ENCODE measurements at places on chromosomes 16 and 17.

DNA sequence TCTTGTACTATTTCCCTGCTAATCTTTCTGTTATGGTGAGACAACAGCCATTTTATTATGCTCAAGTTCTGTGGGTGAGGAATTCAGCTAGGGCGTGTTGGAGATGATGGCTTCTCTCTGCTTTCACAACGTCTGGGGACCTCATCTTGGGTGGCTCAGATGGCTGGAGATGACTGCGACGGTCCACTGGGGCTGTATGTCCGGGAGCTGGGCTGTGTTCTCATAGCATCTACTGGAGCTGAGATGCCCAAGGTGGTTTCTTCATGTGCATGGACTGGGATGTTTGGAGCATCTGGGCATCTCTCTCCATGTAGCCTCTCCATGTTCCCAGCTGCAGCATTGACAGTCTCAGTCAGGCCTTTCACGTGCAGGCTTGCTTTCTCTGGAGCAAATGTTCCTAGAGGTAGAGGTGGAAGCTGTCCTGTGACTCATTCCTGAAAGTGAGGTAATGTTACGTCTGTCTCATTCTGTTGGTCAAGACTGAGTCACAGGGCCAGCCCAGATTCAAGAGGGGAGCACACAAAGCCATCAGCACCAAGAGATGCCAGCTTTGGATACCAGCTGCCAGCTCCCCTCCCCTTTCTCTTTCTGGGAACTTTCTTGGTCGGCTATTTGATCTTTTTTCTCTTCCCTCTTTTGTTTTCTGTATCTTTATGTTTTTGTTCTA, 96.2 kb downstream of the RAP1GAP2 start:
- no peak for DNase-seq

DNA sequence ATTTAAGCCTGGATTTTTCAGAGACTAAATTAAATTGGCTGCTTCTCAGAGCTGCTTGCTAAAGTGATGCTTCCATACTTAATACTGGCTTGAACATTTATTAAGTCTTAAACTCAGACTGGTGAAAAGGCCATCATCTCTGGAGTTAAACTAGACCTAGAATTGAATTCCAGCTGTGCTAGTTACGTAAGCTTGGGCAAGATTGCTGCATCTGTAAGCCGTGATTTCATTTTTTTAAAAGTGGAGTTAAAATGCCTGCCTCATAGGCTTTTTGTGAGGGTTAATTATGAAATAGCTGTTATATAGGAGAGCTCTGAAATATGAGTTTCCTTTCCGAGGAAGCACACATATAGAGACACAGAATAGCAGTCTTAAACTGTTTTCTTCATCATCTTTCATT, 84.7 kb downstream of the VAT1L start:
- no peak for DNase-seq

DNA sequence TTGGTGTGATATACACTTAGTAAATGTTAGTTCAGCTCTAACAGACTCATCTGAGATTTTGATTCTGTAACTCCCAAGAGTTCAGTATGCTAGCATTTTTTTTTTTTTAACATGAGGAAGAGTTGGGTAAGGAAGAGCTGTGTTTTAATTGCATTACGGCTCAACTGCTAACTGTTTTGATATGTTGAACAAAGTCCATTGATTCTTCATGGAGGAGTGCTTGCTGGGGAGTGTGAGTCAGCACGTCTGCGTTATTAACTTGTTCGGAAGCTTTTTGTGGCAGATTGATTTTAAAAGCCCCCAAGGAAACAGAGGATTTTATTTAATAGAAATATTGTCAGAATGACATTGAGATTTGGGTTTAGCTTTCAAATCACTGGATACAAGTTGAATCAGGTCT, 45.8 kb downstream of the PITPNC1 start:
- no peak for DNase-seq

DNA sequence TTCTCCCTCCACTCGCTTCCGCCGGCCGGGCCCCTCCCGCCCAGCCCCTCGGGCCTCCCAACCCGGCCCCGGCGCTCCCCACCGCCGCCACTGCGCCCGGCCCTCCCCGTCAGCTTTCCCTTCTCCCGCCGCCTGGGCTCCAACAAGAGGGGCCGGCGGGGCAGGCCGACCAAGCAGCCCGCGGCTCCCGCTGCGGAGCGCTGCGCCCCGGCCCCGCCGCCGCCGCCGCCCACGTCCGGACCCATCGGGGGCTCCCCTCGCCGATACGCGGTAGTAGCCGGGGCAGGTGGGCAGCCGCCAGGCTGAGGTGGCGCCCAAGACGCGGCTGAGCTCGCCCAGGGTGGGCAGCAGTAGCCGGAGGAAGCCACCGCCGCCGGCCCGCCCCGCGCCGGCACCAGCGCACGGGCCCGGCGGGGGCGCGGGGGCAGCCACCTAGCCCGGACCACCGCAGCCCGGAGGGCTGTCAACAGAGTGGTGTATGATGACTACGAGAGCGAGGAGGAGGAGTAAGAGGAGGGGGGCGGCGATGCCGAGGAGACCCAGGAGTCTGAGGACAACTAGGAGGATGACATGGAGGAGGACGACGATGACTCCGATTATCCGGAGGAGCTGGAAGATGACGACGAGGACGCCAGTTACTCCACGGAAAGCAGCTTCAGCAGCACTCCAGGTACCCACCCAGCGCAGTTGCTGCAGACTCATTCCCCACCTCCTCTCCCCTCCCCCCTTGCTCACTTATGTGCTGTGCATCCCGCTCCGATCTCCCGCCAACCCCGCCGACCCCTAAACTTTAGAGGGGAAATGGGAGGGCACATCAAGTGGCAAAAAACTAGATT, 498 bp downstream of the LRRC37B start:
- DNase-seq = peak; percentile 60

GRCh38 chr16:11233727-11234376, 22.2 kb downstream of the SOCS1 start:
- DNase-seq = no peak

- DNase-seq = no peak
Observed at GRCh38 chr16:19432429-19432828, 14.7 kb downstream of the TMC5 start.

GRCh38 chr17:81930142-81931125, 2.9 kb upstream of the MAFG start:
- DNase-seq = no peak

DNA sequence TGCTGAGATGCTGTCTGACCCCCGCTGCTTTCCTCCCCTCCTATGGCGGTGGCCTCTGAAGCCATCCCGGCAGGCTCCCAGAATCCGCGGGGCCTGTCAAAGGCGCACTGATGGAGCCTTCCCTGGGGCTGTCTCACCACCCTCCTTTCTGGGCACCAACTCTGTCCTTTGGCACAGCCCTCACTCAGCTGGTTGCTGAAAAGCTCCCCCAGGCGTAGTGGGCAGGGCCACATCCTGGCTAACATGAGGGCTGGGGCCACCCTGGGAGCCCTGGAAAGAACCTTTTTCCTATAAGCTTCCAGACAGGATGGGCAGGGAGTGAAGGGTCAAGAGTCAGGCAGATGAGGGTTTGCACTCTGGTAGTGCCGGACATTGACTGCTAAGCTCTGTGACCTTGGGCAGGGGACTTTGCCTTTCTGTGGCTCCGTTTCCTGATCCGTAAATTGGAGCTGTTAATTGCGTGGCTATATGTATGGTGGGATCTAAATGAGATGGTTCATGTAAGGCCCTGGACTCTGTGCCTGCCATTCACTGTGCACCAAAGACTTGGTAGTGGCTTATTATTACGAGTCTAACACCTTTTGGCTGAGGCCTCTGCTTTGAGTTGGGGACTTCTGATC, 27.6 kb upstream of the LASP1NB start:
- DNase-seq = no peak

- DNase-seq = no peak
Observed at GRCh38 chr17:27321372-27321771, 27.5 kb downstream of the WSB1 start.

GRCh38 chr16:86575754-86576557, 2.4 kb upstream of the FOXL1 start:
- DNase-seq = no peak

DNA sequence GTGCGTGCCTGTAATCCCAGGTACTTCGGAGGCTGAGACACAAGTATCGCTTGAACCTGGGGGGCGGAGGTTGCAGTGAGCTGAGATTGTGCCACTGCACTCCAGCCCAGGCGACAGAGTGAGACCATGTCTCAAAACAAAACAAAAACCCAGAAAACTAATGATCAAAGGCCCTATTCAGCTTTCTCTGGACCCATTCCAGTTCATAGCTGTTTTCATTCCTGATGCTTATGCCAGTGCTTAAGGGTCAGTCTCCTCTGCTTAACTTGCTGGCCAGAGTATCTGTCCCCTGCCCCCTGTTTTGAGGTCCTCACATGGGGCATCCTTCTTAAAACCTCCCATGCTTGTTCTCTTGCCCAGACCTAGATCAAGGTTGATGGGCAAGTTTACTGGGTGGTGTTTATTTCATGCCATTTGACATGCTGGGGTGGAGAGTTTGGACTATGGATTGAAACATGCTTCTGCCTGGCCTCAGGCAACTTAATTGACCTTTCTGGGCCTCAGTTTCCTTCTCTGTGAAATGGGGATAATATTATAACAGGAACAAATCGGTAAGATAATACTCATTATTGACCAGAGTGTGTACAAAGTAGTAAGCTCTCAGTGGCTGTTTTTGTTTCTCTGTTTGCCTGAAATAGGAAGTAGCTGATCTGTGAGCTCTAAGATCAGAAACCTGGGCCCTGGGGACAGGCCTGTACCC, 369.8 kb downstream of the CPPED1 start:
- no peak for DNase-seq

Measured in nucleus accumbens (tissue), 56 donors.